ENCODE measurements at places on chromosomes 5 and 9.
A peak's percentile ranks its signal among the peaks of the same experiment; 100 is the strongest.

DNA sequence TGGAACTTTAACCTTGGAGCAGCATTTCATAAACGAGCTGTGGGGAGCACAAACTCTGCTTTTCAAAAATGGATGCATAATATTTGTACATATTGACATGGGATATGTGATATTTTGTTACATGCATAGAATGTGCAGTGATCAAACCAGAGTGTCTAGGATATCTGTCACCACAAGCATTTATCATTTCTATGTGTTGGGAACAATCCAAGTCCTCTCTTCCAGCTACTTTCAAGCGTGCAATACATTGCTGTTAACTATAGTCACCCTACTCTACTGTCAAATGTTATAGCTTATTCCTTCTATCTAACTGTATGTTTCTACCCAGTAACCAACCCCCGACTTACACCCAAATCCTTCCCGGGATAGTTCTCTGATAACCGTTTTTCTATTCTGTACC, 15.0 kb upstream of the C5orf58 start:
- DNase-seq: no peak

DNA sequence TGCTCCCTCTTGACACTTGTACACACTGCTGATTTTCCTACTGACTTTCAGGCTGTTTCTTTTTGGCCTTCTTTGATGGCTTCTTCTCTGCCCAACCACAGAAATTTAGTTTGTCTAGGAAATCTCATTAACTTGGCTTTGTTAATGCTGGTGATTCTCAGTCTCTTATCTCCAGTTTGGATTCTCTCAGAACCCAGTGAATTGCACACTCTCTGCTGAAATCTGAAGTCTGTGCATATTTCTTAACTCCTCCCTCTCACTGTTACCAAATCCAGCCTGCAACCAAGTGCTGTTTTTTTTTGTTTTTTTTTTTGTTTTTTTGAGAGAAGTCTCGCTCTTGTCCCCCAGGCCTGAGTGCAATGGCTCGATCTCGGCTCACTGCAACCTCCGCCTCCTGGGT, 117.2 kb downstream of the CDC42SE2 start:
- DNase-seq: no peak

- peak; percentile 82 for DNase-seq
These were observed 640.9 kb downstream of the SEMA5A start for GRCh38 chr5:8905021-8905420.

DNA sequence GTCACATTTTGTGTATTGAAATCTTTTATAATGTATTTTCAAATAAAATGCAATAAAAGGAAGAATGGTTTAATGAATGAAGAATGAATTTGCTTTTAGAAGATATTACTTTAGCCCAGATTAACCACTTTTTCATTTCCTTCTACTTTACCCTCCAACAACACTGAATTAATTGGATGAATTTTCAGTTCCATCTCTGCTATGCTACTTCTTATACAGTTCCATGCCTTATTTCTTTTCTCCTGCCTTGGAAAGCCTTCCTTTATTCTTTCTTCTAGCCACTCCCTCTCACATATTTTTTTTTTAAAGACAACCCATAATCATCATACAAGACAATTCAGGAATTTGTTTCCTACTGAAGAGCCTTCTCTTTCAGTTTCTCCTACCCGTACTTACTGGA, 296.6 kb upstream of the TNC start:
- no peak for DNase-seq

DNA sequence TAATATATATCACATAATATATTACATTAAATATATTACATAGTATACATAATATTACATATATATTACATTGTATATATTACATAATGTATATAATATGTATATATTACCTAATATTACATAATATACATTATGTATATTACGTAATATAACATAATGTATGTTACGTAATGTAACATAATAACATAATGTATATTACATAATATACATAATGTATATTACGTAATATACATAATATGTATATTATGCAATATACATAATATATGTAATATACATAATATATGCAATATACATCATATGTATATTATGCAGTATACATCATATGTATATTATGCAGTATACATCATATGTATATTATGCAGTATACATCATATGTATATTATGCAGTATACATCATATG, 19.1 kb downstream of the CYLC2 start:
- no peak for DNase-seq

DNA sequence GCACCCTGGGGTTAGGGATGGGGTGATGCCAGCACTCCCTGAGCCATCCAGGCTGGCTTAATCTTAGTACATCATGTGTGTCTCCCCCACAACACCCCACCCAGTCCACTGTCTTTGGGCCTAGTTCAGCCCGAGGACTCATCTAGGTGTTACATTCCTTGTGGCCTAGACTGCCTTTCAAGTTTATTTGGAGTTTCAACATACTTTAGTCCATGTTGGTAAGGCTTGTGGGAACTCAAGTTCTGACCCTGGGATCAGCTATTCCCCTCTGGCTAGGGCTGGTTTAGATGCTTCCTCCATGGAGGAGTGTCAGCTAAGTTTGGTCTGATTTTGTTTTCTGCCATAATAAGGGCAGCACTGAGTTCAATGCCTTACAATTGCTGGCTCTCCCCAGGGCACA, 302.4 kb downstream of the SMARCA2 start:
- no peak for DNase-seq

GRCh38 chr9:122291458-122291857, 26.8 kb downstream of the MRRF start:
- DNase-seq: no peak

- DNase-seq: peak; percentile 11
These were observed 71.3 kb downstream of the GLIS3 start for GRCh38 chr9:4228606-4229005.

Measured in COR-L47 (cell line).